ENCODE measurements at places on chromosomes 11 and 22.

DNA sequence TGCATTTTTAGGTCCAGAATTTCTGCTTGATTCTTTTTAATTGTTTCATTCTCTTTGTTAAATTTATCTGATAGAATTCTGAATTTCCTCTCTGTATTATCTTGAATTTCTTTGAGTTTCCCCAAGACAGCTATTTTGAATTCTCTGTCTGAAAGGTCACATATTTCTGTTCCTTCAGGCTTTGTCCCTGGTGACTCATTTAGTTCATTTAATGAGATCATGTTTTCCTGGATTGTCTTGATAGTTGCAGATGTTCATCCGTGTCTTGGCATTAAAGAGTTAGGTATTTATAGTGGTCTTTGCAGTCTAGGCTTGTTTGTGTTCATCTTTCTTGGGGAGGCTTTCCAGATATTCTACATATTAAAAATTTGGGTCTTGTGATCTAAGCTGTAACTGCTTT is 694.8 kb upstream of the CCDC179 start:
- DNase-seq, result no peak

- DNase-seq, result peak; percentile 59
These were observed 585 bp downstream of the PI4KA start for GRCh38 chr22:20857838-20858614.

- DNase-seq, result no peak
These were observed 38.3 kb upstream of the PTPRJ start for GRCh38 chr11:47941907-47942558.

GRCh38 chr11:79845002-79845709 is 404.3 kb upstream of the TENM4 start:
- DNase-seq, result no peak

GRCh38 chr22:38524429-38524828 is 18.3 kb upstream of the DDX17 start:
- DNase-seq, result no peak

- DNase-seq, result no peak
These were observed 44.9 kb downstream of the TTC17 start for GRCh38 chr11:43403357-43404231.

DNA sequence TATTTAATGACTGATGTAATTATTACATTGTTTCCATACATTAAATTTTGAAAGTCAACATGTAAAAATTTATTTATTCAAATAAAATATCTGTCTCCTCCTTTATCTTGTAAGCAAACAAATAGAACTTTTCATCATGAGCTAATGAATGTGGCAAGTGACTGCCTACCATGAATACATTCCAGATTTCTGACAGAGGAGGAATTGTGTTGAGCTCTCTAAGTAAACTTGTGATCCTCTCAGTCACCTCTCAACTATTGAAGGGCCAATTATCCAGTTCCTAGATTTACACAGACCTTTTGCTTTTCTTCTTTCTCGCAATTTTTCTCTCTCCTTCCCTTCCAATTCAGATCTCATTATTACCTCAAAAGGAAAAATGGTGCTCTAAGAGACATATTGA is 21.5 kb downstream of the PRRG4 start:
- no peak for DNase-seq

DNA sequence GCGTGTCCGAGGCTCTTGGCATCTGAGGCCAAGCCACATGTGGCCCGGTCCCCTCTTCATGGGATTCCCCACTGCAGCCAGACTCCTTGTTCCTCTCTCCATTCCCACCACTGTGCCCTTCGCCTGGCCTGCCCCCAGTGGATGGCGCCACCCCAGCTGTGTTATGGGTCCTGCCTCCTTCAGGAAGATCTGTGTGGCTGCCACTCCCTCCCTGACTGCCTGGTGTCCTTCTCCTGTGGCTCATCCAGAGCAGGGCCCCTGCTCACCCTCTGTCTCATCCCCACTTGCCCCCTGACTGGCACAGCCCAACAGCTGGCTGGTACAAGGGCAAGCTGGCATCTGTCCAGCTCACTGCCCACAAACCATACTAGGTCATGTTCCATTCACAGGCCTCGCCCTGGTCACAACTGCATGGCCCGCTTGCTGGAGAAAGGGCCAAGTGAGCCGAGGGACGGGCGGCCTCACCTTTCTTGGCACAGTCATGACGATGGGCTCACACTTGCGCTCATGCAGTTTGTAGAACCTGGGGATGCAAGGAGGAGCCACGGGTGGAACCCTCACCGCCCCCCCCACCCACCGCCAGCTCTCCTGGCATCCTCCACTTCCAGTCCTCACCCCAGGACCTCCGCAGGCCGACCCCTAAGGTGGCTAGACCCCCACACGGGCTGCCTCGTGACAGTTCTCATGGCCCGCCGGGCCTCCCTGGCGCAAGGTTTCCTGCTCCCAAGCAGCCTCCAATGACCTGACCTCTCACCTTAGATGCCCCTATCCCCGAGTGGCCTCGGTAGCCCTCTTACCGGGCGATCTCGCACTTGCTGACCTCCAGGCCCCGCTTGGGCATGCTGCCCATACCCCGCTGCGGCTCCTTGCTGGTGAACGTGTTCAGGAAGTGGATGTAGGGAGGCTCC is 2.1 kb upstream of the PTPRCAP start:
- peak; percentile 97 for DNase-seq

GRCh38 chr11:118051611-118052461 is 25.0 kb upstream of the TMPRSS4 start:
- DNase-seq, result no peak

DNA sequence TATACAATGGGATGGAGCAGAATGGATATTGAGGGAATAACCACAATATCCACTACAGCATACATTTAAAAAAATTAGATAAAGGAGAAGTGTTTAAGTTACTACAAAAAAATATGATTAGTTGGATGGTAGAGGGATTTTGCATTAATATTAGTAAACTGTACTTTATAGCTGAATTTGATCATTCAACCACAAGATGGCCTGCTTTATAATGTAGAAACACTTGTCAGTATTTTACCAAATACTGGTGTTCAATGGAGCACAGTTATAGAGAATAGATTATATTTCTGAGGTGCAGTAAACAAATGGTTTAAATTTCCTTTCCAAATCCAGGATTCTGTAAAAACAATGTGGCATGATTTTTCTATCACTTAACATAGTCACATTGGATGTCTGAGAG is 818.8 kb upstream of the CHORDC1 start:
- DNase-seq, result no peak

GRCh38 chr11:128103278-128103873 is 484.0 kb downstream of the ETS1 start:
- DNase-seq, result no peak

DNA sequence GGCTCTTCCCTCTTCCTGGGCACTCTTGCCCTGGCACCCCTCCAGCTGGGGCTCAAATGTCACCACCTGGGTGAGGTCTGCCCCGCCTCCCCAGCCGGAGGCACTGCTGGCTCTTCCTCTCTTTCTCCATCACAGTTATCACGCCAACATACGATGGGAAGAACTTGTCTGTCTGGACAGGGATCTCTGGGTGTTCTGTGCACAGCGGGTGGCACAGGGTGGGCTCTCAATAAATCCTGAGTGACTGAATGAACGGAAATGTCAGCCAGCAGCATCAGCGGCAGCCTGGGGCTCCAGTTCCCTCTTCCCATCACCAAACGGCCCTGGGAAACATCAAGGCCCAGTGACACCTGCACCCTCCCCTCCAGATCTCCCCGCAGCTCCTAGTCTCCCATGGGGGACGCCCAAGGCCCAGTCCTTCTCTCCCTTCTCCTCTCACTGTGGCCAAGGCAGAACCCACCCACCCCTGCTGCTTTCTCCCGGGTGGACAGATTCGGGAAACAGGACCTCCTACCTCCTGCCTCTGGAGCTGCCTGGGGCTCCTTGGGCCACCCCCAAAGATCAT is 440 bp upstream of the SLC25A45 start:
- DNase-seq, result no peak

DNA sequence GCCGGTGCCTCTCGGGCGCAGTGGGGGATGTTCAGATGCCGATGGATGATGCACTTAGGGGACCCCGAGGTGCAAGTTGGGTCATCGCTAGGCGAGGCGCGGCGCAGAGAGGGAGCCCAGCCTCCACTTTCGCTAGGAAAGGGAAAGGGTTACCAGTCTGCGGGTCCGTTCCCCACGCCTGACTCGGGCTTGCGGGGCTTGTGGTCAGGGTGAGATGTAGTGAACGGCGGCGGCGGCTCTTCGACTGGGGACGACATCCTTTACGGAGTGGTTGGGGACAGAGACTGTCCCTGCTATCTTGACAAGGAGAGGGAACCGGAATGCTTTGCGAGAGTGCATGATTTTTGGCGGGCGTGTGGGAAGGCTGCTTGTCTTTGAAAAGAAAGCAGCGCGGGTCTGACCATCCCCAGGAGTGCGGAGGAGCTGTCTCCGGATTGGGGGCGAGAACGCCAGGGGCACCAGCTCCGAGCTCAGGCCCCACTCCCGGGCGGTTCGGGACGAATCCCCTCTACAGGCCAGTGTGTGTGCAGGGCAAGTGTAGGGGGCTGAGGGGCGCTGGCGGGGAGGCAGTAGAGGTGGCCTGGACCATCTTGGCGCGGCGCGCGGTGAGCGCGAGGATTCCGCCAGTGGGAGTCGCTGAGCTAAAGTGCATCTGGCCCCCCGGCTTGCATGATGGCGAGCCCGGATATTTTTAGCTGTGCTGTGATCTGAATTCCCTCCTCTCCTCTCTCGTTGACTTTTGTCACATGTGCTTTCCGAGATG is 1.1 kb downstream of the FAT3 start:
- peak; percentile 13 for DNase-seq

DNA sequence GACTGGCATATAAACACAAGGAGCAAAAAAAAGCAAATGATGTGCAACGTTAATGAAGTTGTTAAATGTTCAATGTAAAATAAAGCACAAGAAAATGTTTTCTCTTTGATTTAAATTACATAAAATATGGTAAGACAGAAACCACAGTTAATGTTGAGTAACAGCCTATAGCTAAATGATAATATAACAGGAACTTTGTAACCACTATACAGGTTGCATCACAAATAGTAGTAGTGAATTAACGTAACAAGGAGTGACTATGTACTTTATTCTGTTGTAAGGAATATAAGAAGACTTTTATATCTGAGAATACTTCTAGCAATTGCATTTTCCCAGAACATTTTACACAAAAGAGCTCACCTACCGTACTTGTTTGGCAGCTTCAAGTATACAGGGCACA is 16.9 kb downstream of the SAAL1 start:
- DNase-seq, result no peak

- DNase-seq, result no peak
These were observed 2.1 kb upstream of the GNAZ start for GRCh38 chr22:23068096-23068831.

- peak; percentile 33 for DNase-seq
These were observed 3.6 kb downstream of the DUSP8 start for GRCh38 chr11:1568441-1568911.

GRCh38 chr11:118870396-118871343 is 13.0 kb upstream of the CXCR5 start:
- no peak for DNase-seq

DNA sequence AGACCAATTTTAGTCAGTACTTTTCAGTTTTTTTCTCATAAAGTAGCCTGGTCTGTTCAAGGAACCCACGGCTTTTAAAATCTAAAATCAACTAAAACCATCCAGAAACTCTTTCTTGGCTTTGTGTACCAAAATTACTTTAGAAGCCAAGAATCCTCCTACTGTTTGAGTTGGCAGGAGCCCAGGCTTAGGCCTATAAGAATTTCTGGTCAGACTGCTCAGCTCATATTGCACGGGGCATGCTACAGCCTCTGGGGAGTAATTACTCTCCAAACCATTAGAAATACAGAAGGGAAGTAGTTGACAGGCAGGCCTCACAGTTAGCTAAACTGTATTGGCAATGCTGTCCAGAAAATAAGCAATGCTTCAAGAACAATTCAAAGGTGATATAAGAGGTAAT is 1862.9 kb upstream of the RAG2 start:
- DNase-seq, result no peak

DNA sequence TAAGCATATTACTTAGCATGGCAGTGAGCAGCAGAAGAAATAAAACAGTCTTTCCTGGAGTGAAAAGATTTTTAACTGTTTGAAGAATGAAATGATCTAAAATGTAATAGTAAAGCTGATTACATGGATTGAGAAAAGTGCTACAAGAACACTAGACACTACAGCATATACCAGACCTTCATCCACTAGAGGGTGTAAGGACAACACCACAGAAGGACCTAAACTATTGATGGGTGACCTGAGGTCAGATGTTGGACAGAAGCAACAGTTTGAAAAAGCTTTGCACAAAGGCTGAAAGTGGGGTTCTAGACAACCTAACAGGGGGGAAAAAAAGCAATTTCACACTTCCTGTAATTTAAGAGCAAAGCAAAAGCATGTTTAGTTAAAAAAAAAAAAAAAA is 97.7 kb downstream of the RBFOX2 start:
- no peak for DNase-seq

GRCh38 chr11:134562941-134563471 is 151.0 kb upstream of the B3GAT1 start:
- DNase-seq, result no peak

- no peak for DNase-seq
These were observed 315.0 kb upstream of the NARS2 start for GRCh38 chr11:78889698-78890097.

GRCh38 chr11:63564056-63564774 is 1.0 kb upstream of the PLAAT2 start:
- no peak for DNase-seq

DNA sequence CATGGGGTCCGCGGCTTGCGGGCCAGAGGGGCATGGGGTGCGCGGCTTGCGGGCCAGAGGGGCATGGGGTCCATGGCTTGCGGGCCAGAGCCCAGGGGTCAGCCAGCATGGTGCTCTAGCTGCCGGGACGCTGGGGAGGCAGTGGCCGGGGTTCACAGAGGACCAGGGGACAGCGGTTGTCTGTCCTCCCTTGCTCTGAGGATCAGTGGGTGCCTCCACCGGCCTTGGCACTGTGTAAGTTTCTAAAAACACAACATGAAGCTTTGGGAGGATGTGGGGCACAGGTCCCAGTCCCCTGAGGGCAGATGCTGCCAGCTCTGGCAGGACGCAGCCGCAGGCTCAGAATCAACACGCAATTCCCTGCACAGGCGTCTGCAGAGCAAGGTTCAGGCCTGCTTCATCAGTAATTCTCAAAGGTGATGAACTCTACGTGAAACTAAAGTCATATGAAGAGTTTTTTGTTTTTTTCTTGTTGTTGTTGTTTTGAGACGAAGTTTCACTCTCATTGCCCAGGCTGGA is 3.0 kb downstream of the MLC1 start:
- no peak for DNase-seq

DNA sequence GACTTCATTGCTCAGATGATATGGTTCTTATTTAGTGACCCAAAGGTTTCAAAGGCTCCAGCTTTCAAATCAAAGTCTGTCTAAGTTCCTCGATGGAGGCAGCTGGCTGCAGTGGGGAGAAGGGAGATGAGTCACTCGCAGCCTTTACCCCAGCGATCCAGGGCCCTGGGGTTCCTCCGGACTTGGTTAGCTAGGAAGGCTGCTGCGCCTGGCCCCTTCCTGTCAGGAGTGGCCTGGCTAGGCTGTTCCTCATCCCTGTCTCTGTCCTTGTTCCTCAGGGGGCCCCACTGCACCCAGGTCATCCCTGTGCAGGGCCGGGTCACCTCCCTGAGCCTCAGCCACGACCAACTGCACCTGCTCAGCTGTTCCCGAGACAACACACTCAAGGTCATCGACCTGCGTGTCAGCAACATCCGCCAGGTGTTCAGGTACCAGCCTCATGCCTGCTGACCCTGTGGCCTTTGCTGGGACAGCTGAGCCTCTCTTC is 13.9 kb downstream of the ATG16L2 start:
- no peak for DNase-seq

Measured in 8988T (cell line).